ENCODE measurements at places on chromosomes 2 and 18.

DNA sequence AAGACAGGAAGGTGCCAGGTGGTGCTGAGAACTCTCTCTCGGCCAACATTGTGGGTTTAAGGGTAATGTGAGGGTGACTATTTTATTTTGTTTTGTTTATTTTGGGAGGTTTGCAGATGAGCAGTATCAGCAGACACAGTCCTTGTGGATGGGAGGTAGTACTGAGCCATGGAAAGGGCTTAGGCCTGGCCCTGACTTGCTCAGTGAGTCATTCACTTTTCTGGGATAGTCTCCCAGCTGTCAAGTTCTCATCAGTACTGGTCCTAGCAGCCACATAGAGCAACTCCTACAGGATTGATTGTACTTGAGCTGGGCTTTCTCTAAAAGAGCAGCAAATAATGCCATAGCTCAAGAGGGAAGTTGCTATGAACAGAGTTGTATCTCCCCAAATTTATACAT is 175.2 kb downstream of the LOXHD1 start:
- no peak for DNase-seq

DNA sequence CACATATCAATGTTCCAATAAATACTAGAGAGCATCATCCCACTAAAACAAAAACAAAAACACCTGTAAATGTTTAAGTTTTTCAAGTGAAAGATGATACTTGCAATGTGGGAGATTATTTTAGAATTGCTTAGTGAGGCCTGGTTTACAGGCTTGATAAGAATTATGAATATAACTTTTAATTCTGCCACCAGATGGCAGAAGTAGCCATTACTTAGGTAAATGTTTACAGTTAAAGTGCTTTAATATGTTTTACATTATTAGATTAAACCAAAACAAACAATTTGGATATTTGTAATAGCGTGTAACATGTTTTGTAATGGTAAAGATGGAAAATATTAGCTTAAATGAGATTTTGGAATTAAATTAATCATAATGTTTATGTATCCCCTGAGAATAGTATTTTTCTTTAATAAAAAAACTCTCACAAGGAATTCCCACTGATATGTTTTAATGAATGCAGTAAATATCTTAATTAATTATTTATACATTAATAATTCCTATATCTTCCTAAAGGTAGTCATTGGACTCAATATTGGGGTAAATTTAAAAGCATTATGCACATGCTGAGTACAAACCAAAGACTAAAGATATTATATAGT is 522.0 kb downstream of the SPAG16 start:
- DNase-seq = peak; percentile 16

DNA sequence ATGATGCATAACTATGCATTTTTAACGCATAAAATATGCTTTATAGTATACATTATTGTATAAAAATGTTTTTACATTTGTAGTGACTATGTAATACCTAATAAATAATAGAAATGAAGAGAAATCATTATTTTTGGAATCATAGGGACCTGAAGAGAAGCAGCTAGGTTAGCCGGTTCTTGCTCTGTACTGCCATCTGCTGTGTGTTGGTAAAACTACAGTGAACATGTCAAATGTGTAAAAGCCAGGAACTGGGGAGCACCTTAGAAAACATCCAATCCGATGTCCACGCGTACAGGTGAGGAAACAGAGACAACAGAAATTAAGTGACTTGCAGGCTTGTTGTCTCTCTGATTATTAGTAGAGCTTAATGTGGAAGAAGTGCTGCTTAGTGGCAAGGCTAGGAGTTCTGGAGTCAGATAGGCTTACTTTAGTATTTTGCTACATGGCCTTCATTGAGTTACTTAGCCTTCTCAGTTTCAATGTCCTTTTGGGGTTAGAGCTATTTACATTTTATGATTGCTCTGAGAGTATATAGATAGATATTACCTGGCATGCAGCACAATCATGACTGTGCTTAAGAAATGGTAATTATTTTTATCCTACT is 386.5 kb downstream of the DLGAP1 start:
- DNase-seq = peak; percentile 45

DNA sequence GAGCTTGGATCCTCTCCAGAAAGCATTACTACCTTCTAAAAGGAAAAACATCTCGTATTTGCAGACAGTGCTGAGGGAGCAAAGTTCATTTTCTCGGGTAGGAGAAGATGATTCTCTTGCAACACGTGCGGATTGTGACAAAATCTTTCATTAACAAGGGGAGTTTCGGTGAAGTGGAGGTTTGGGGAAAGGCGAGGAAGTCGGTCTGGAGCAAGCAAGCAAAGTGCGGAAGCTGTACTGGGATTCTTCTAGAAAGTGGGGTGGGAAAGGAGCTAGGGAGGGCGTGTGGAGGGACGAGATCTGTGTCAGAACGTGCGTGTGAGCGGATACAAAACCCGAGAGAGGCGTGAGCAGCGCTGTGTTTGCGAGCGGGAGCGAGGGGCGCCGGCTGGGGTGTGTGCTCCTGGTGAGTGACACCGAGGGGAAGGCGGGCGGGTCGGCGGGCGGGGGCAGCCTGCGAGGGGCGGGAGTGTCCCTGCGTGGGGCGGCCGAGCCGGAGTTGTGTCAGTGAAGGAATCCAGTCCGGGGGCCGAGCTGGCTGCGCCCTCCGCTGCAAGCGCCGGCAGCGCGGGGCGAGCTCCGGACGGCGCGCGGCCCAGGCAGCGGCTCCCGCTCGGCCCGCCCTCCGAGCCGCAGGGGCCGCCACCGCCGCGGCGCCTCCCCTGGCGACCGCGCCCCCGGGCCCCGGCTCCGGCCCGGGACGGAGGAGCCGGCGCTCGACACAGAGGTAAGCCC is at the start of gene SPATS2L:
Gene SPATS2L, plus strand, starts transcription at position 498 of the 735 bp plus-strand sequence. CDS start 82,552 bp downstream, outside the sequence.
- DNase-seq = peak; percentile 73

DNA sequence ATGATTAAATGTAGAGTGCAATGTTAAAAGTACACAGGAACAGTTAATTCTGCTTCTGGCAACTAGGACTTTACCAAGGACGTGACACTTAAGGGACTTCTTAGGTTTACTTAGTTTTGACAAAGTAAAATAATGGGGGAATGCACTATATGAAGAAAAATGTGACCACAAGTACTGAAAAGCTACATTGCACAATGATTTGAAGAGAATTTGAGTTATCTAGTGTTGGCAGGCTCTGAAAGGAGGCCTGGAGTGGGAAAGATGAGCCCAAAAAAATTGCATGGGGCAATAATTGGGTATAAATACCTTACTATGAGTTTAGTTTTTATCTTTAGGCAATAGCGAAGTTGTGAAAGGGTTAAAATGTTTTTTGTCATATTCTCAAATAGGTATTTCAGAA is 173.7 kb downstream of the DOK6 start:
- DNase-seq = peak; percentile 44

GRCh38 chr2:21301871-21302455 is 178.2 kb downstream of the TDRD15 start:
- DNase-seq = no peak

- peak; percentile 94 for DNase-seq
These were observed 48.1 kb downstream of the MERTK start for GRCh38 chr2:111946294-111947114.

- DNase-seq = peak; percentile 3
These were observed 862 bp downstream of the C18orf54 start for GRCh38 chr18:54358495-54359040.

- DNase-seq = no peak
These were observed 541.6 kb downstream of the SLC4A3 start for GRCh38 chr2:220168891-220169546.

GRCh38 chr2:27451095-27451494 is 8.9 kb downstream of the KRTCAP3 start:
- DNase-seq = no peak

DNA sequence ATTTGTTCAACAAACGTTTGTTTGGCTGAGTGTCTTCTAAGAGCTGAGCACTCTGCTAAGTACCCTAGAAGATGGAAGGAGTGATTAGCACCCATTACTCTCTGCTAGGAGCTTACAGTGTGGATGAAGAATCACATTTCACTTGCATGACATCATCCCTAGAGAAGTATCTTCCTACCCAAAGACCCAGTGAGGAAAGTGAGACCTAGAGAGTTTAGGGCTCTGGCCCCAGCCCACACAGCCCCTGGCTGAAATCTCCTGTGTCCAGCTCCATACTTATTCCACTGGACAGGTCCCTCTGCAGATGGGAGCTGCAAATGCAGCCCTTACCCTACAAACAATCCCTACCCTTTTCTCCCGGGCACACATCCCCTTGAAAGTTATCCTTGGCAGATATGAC is 26.8 kb upstream of the EPAS1 start:
- peak; percentile 53 for DNase-seq

DNA sequence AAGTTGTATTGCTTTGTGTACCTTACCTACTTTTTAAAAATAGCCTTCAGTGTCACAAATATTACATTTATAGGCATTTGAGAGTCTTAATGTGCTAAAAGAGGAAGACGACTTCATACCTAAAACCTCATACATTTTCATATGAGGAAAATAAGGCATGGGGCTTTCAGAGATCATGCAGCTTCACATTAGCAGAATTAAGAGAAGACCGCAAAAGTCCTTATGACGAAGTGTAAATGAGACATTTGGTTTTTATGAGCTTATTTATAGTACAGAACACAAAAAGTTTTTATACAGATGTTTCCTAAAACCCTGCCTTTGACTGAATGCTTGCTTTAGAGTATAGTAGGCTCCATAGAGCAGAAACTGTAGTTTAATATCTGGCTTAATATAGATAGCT is 10.1 kb upstream of the CCDC138 start:
- no peak for DNase-seq

- DNase-seq = no peak
These were observed 206.0 kb upstream of the PARD3B start for GRCh38 chr2:204339212-204339715.

DNA sequence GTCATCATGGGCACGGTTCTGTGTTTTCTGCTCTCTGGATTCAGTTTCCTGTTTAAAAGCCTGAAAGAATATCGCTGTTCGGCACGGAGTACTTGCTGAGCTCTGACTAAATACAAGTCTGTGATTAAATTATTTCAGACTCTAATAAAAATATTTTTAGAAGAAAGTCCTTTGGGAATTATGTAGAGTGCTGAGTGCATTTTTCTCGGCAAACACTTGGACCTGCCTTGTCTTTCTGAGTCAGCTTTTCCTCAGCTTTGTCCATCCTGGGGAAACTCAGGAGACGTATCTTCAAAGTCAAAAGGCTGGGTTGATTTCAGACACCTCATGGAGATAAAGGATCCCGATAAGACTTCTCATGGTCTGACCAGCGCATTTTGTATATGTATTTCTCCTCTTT is 45.9 kb downstream of the IL1R2 start:
- peak; percentile 87 for DNase-seq

GRCh38 chr2:216064014-216064630 is 17.5 kb downstream of the PECR start:
- peak; percentile 93 for DNase-seq

DNA sequence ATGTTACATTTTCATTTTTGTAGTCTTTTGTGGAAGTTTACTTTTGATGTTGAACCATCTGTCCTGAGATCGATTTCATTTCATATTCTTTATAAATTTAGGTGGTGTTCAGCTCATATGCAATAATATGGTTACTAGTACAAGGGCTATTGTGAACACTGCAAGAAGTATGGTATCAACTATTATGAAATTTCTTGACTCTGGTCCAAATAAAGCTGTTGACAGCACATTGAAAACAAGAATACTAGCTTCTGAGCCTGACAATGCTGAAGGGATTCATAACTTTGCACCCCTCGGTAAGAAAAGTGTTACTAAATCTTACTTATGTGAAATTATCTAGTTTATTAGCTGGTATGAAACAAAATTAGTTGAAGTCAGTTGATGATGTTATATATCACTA is 124.9 kb upstream of the TTC27 start:
- DNase-seq = peak; percentile 30

DNA sequence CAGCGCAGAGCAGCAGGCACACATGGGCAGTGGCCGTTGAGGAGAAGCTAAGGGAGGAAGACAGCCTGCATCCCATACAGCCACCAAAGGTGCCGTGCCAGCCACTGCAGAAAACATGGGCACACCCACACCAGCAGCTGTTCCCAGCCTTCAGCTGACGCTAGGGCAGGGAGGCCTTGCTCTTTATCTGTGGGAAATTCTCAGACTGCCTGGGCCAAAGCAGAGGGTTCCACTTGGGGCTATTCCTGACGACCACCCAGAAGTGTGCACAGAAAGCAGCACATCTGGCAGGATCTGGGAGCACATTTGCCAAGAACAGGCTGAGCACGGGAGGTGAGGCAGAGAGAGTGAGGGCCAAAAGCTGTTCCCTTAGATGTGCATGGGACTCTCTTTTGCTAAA is 101.3 kb upstream of the SOX11 start:
- DNase-seq = no peak

DNA sequence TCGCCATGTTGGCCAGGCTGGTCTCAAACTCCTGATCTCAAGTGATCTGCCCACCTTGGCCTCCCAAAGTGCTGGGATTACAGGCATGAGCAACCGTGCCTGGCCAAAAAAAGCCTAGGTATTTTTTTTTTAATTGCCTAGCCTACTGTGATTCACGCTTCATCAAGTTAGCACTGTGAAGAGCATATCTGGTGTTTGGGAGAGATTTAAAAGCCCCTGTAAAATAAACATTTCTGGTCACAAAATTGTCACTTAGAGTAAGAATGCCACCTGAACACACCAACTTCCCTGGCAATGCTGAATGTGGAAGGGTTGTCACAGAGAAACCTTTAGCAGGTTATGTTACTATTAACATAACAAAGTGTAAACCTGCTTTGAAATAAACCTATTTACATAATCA is 39.7 kb upstream of the CHAC2 start:
- DNase-seq = no peak

- peak; percentile 48 for DNase-seq
These were observed 17.4 kb downstream of the IRS1 start for GRCh38 chr2:226782092-226782713.

GRCh38 chr2:127843677-127844076 is 14.3 kb downstream of the POLR2D start:
- peak; percentile 16 for DNase-seq

DNA sequence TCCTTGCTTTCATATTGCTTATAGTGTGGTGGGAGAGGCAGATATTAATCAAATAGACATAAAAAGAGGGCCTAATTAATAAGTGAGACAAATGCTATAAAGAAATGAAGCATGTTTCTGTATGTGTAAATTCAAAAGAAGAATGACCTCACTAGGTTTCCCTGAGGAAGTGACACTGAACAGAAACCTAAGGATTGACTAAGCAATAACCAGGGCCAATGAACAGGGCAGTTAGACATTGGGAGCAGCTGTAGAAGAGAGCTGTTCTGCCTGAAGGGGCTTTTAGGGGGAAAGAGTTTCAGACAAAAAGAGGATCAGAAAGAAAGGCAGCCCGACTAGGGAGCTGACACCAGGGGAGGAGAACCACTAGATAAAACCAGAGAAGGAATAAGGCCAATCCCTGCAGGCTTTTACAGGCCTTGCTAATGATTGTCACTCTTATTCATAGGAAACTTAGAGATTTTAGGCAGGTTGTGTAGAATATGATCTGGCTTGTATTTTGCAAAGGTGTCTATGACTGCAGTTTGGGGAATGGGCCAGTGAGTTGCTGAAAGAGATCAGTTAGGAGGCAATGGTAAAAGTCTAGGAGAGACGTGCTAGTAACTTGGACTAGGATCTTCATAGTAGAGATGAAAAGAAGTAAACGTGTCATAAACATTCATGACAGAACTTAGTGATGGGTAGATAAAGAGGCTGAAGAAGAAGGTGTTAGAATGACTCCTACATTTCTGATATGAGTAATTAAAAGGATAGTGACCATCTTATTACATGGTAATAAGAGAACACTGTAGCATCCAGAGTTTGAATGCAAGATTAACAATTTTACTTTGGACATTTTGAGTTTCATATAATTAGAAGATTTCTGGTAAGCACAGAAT is 26.8 kb upstream of the NABP1 start:
- no peak for DNase-seq
